SW 1271 (cell line): ENCODE measurements at places on chromosomes 7 and 10.

DNA sequence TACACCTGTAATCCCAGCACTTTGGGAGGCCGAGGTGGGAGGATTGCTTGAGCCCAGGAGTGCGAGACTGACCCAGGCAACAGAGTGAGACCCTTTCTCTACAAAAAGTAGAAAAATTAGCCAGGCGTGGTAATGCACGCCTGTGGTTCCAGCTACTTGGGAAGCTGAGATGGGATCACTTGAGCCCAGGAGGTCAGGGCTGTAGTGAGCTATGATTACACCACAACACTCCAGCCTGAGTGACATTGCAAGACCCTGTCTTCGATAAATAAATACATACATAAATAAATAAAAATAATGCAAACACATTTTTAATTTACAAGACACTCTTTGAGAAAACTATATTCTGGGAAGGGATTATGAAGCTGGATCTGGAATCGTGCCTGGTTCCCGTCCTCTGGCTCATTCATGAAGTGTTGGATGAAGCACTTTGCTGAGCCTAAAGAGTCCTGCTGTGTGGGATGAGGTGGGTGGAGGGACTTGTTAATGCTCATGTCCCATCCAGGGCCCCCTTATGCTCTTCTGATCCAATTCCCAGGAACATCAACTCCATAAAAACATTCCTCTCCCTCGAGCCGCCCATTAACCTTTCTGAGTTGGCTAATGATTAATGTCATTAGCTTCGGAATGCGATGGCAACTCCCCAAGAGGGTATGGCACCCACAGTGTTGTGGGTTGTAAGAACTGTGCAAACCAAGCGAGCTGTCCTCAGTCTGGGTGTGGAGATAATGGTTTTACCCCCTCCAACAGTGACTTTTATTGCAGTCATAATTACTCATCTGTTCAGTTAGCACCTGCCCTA lies 236.3 kb downstream of the BAMBI start:
- no peak for DNase-seq

DNA sequence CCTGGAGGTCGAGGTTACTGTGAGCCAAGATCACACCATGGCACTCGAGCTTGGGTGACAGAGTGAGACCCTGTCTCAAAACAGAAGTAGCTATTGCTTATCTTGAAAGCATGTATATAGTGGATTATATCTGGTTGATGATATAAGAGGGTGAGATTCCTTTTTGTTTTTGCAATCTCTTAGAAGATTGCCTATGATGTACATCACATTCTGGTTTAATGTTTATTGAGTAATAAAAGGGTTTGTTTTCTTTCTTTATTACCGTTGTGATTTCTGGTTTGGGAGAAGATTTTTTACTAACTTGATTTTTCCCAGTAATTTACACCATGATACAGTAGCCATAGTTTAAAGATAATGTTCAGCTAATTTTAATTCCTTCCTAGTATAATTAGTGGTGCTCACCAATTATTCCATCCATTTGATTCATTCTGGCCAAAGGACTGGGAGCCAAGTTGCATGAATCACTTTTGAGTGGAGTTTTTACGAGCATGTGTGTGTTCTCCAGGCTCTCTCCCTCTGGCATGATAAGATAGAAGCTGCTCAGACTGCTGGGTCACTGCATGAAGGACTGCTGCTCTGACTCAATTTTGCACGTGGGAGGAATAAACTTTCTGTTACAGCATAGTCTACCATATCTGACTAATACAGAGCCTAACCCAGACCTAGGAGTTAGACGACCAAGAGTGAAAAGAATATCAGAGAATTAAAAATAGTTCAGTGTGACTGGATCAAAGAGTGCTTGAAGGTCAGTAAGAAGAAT lies 13.5 kb upstream of the TSPAN13 start:
- no peak for DNase-seq

GRCh38 chr7:304574-305409 lies 14.8 kb downstream of the FOXL3 start:
- no peak for DNase-seq

- DNase-seq: no peak
These were observed 59.6 kb downstream of the RELN start for GRCh38 chr7:103929901-103930311.

DNA sequence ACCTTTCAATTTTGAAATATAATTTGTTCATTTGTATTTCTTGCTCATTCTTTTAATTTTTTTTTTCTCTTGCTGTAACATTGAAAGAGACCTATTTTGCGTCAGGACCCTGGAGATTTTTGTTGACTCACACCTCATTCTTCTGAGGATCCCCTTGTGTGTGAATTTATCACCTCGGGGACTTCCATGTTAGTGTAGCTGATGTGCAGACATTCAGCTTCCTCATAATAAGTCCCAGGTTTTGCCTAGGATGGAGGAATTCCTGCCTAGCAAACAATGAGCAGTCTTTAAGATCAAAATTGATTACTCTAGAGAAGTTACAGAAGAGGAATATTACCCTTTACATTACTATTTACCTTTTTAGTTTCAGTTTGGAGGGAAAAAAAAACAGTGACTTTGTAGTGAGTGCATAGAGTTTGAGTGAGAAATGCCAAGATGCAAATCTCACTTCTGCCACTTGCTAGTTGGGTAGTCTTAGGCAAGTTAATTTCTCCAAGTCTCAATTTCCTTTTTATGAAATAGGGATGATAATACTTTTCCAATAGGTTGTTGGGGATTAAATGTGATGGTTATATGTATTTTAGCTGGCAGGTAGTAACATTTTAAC lies 14.3 kb downstream of the TES start:
- no peak for DNase-seq

DNA sequence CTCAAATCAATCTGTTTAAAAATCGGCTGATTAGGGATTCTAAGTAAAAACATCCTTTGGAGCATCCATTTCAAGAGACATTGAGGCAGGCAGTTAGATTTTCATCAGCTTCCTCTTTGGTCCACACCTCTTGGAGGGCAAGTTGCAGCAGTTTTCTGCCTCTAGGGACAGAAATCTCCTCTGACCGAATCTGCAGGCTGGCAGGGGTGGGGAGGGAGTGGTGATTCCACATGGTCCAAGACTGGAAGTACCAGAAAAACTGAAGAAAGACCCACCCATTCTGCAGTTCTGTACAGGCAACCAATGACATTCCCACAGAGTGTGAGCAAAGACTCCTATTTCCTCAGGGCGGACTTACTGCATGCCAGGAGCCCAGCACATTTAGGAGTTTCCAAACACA lies 29.0 kb downstream of the FGFBP3 start:
- no peak for DNase-seq

GRCh38 chr7:2580636-2581035 lies 21.9 kb downstream of the IQCE start:
- DNase-seq: no peak

- DNase-seq: no peak
These were observed 70.2 kb upstream of the CUX1 start for GRCh38 chr7:101747053-101747878.

DNA sequence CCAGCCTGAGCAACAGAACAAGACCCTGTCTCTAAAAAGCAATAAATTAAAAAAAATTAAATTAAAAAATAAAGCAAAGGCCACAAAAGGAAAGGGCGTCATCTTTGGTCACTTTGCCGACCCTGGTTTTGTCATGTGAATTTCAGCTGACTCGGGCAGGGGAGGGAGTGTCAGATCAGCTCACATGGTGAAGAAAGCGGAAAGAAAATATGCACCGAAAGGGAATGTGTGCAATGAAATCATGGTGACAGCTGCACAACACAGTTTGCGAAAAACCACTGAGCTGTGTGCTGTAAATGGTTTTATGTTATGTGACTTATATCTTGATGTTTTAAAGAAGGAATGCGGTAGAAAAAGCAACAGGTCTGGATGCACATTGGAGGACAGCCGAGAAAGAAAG lies 39.8 kb downstream of the RCC1L start:
- DNase-seq: no peak

- DNase-seq: no peak
These were observed 5.4 kb downstream of the EMX2 start for GRCh38 chr10:117547716-117548668.

DNA sequence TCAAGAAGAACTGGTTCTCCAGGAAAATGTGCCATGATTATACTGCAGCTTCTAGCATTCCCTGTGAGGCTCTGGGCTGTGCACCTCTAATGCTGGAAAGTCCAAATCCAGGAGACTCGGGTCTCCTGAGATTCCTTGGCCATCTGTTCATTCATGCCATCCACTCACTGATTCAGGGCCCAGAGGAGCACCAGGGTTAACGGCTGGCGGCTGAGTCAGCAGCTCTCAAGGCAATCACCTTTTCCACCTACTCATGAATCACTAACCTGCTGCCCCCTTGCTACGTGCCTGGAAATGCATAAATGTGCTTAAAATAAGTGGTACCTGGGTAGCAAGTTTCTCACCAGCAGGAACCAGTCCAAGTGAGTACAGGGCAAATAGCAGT lies 132.7 kb downstream of the KCNMA1 start:
- peak; percentile 46 for DNase-seq

DNA sequence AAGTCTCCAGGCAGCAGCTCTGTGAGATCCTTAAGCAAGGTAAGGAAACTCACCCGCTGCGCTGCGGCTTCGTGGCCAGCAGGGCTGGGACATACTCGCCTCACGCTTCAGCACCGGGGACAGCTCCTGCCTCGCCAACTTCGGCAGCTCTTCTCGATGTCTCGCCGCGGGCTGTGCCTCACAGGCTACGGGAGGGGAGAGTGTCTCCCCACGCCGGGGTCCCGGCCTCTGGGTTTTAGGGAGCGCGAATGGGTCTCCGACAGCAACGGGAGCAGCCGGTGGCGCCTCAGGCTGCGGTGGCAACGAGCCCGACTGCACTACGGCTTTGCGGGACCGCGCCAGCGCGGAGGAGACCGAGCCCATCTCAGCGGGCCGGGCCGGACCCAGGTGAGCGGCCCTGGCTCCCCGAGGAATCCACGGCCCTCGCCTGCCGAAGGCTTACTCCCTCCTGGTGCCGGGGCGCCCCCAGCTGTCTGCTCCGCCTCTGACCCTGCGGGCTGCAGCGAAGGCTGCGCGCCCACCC lies 62.4 kb downstream of the LSM5 start:
- no peak for DNase-seq

GRCh38 chr7:95485391-95486123 lies at the start of gene ASB4:
TSS of gene ASB4 (plus strand) at chr7:95485943. CDS start at chr7:95485972, 29 bp downstream.
- DNase-seq: no peak

- DNase-seq: peak; percentile 19
These were observed 23.7 kb upstream of the TRPV6 start for GRCh38 chr7:142908921-142909890.

- DNase-seq: no peak
These were observed 17.1 kb downstream of the PDSS1 start for GRCh38 chr10:26714415-26715136.

DNA sequence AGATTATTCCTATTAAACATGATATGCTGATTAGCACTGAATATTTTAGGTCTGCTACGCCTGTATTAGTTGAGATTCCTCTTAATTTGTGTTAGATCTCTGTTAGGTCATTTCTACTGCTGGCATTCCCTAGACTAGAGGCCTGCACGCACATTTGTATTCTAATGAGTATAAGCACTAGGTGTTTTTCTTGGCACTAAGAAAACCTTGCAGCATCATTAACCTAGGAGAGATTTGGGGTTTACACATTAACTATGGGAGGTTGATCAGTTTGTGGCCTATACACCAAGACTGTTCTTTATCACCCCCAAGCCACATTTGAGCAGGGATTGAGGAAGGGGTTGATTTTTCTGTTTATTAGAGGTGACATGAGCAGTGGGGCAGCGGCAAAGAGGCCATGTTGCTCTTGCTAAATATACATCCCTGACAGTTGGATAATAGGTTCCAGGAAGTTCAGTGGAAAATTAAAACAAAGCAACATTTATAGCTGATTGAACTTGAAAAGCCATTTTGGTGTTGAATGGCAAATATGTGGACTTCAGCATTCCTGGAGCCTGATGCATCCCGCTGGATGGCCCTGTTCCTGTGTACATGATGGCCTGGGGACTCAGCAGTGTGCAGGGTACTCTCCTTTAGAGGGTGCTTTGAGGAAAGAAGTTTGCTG lies 65.2 kb downstream of the GBF1 start:
- no peak for DNase-seq

DNA sequence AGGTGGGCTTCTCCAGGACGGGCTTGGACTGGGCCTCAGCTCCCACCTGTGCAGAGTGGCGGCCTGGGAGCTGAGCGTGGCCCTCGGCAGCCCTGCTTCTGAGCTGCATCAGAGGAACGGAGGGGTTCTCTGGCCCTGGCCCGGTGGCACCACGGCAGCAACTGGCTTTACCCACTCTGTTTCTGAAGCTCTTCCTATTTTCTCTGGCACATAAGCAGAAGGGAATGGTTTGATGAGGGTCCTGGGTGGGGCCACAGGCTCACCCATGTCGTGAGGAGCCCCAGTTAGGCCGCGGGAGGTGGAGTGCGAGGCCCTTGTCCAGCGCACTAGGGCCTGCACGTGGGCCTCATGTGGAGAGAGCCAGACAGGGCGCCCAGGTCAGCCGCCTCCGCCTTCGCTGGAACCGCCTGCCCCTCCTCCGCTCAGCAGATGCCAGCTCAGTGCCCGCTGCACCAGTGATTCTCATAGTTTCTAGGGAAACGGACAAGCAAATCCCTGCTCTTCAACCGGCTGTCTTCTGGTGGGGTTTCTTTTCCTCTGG lies 284.0 kb downstream of the CELF2 start:
- DNase-seq: no peak

DNA sequence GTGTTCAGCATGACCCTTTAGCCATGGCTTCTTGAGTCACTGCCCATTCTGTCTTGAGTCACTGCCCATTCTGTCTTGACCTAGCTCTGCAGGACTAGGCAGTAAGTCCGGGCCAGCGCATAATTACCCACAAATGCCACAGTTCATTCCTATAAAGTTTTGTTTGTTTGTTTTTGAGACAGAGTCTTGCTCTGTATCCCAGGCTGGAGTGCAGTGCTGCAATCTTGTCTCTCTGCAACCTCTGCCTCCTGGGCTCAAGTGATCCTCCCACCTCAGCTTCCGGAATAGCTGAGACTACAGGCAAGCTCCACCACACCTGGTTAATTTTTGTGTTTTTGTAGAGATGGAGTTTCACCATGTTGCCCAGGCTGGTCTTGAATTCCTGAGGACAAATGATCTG lies 32.7 kb upstream of the TARP start:
- DNase-seq: no peak

DNA sequence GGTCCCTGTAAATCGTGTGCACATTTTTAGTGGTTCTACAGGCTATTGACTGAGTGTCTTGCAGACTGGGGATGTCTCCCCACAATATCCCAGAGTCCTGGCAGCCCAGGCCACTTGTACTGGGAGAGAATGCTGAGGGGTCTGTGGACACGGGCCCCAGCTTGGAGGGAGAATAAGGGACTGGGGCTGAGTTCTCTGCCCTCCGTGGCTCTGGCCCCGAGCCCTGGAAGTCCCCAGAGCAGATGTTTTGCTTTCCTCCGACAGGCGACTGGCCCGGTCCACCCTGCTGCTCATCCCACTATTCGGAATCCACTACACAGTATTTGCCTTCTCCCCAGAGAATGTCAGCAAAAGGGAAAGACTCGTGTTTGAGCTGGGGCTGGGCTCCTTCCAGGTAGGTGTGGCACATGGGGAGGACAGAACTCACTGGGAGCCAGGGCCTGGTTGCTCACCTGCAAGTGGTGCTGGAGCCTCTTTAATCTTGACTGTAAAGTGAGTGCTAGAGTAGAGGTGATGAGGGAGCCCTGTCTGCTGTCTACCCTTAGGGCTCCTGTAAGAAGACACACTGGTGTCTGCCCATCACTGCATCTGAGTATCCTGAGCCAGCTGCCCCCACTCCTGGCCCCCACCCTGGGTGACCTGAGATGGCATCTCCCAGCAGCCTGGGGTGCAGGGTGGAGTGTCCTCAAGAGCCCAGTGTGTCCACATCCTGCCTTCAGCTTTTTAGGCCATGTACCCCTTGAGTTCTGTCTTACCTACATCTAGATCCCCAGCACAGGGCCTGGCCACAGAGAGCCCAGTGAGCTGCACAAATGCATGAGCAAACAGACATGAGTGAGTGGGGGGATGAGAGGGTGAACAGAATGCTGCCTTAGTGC lies 51.1 kb downstream of the ADCYAP1R1 start:
- no peak for DNase-seq

- DNase-seq: no peak
These were observed 38.0 kb downstream of the INPP5A start for GRCh38 chr10:132575320-132576201.
